ENCODE measurements at places on chromosomes 2 and 18.

GRCh38 chr2:148967056-148967455, 71.4 kb upstream of the LYPD6B start:
- no peak for DNase-seq

DNA sequence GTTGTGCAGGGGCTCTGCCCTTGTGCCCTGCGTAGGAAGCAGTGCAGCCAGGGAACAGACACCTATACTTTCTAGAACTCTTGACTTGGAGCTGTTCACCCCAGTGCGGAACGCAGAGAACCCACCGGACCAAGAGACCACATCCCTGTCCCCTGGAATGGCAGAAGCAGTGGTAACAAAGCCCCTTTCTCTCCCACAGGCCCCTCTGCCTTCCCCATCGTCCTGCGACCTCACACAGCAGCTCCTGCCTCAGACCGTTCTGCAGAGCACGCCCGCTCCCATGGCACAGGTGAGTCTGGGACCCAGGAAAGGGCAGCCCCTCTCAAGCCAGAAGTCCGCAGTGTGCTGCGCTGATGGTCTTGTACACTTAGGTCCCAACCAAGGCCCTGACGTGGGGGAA, 24.6 kb upstream of the RPL31 start:
- no peak for DNase-seq

- DNase-seq, result peak; percentile 22
Measured at GRCh38 chr2:14137643-14138042, 494.9 kb upstream of the LRATD1 start.

GRCh38 chr2:109242654-109243331, 113.8 kb downstream of the SH3RF3 start:
- DNase-seq, result no peak

- DNase-seq, result no peak
Measured at GRCh38 chr2:191931329-191931728, 84.4 kb upstream of the CAVIN2 start.

- no peak for DNase-seq
Measured at GRCh38 chr2:31058096-31059035, 79.9 kb downstream of the GALNT14 start.

DNA sequence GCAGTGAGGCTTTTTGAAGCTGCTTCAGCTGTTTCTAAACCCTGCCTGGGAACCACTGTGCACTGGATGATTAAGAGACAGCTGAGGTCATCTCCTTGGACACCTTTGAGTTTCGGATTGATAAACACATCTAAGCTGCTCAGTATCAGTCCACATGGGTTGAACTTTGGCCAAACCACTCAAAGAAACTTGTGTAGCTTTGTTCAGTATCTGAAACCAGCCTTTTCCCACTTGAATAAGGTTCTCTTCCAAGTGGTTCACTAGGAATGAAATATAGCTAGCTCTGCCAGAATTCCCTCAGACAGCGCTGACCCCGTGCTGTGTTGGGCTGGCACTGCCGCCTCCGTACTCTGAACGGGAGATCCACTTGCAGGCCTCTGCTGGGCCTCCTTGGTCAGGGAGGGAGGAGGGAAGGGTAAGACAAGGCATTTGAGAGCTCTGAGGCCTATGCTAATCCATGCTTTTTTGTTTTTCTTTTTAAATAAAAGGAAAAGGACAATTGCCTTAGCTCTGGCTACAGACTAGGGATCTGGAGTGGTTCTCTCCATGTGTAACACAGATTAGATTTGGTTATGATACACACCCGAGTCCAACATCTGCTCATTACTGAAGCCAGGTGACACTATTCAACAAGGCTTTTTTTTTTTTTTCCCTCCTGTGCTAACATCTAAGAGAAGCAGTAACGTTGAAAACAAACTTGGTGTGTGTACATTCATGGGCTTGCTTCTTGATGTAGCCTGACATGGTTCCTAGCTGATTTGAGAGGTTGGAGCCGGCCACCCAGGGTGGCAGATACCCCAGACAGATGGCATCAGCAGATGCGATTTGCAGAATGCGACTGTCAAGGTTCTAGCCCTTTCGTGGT, 67.7 kb downstream of the NCK2 start:
- DNase-seq, result no peak

GRCh38 chr2:45741161-45741850, 89.8 kb downstream of the PRKCE start:
- DNase-seq, result no peak

DNA sequence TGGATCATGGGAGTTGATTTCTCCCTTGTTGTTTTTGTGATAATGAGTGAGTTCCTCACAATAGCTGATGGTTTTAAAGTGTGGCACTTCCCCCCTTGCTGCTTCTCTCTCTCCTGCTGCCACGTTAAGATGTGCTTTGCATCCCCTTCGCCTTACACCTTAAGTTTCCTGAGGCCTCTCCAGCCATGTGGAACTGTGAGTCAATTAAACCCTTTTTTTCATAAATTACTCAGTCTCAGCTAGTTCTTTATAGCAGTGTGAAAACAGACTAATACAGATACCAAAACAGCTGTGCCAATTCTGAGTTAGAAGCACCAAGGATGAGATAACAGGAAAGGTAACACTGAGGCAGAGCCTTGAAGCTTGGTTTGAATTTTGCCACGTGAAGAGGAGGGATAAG, 44.7 kb downstream of the ITSN2 start:
- DNase-seq, result no peak

- DNase-seq, result no peak
Measured at GRCh38 chr18:77031662-77032061, 100.9 kb downstream of the MBP start.

DNA sequence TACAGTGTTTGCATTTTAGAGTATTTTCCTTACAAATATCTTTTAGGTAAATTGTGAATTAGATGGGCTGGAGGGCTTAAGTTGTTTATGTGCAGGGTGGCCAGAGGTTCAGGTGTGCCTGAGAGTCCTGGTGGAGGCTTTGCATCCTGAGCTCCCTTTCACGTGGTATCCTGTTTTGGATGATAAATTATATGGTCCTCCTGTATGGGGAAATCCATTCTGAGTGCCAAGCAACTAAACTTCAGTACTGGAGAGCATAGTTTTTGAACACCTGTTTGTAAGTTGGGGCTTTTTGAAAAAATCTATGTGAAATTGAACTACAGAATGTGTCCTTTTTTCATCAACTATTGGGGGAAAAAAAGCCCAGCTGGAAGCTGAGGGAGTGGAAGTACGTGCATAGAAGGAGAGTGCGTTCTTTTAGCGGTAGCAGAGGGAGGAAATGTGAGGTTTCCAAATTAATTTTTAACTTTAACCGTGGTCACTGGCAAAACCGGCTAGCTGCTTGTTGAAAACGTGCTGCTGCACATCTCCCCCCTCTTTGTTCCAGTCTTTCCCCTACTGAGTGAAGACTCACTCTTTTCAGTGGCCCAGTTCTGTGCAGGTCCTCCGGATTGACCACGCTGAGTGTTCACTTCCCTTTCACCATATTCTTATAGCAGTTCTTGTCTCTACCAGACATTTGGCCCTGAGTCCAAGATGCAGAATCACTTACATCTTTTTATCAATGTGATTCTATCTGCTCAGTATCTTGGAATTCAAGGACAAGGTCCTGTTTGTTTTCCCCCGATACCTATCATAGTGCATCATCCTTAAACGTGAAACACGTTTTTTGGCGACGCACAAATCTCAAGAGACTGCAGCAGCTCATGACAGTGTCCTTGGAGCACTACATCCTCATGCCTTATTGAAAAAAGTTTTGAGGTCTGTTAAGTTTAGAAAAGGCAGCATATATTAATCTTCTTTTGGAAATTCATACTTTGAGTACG, 15.3 kb downstream of the CNOT11 start:
- no peak for DNase-seq

DNA sequence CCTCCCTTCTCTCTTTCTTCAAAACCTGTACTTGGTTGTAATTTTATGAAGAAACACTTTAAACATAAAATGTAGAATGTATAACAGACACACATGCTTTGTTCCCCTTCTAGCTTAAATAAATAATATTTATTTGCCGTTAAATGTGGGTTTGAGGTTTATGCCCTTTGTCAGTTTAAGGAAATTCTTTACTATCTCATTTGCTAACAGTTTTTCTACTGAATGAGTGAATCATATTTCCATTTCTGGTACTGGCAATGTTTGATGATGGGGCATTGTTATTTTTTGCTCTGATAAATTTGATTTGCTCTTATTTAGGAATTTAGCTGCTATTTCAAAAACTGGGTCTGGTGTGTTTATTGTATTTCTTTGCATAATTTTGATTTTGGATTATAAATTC, 555.6 kb downstream of the CCDC85A start:
- DNase-seq, result no peak

GRCh38 chr2:98751748-98752147, 20.8 kb upstream of the MGAT4A start:
- DNase-seq, result no peak

DNA sequence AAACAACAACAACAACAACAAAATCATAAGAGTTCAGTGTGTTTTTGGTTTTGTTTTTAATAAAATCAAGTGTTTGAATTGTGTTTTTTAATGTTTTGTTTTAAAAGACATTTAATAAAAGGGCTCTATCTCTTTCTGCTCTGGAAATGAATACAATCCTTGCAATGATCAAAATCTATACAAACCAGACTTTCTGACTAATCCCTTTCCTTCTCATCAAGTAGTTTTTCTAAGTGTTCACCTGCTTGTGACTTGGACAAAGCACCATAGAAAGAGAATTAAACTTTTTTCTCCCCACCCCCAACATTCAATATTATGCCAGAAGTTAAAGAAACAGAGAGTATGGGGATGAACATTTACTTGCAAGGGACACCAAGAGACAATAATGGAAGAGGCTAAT, 61.4 kb downstream of the KCTD18 start:
- DNase-seq, result no peak

DNA sequence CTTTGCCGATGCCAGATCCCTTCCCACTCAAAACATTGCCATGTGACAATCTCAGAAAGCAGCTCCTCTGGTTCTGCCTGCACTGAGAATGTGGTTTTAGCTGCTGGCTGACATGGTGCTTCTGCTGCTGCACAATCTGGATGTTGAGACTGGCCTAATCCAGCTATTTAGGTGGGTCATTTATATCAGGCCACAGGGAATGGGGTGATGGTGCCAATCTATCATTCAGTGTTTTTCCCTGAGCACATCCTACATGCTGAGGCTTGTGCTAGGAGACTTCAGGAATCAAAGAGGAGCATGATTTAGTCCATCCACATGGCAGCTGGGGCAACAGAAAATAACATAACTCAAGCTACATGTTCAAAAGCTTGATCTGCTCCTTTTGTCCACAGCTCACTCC, 144.7 kb downstream of the CYRIA start:
- no peak for DNase-seq

- DNase-seq, result no peak
Measured at GRCh38 chr2:1796232-1796930, 52.1 kb upstream of the PXDN start.

GRCh38 chr18:23099621-23100020, 35.7 kb upstream of the CABLES1 start:
- no peak for DNase-seq

- DNase-seq, result no peak
Measured at GRCh38 chr2:66127656-66128055, 307.3 kb upstream of the MEIS1 start.

DNA sequence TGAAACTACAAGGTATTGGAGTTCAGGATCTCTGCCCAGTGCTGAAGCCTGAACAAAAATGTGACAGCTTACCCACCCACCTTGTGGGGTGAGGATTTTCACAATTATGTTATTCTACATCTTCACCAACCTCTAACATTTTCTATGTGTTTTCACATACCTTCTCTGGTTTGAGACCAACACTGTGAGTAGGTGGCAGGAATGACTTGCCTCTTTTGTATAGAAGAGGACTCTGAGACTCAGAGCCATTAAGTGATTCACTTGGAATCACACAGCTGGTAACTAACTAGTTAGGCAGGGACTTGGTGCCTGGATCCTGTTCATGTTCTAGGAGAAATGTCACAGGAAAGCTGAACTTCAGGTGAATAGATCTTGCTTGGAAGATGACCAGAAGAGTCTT, 14.8 kb upstream of the SRBD1 start:
- no peak for DNase-seq

DNA sequence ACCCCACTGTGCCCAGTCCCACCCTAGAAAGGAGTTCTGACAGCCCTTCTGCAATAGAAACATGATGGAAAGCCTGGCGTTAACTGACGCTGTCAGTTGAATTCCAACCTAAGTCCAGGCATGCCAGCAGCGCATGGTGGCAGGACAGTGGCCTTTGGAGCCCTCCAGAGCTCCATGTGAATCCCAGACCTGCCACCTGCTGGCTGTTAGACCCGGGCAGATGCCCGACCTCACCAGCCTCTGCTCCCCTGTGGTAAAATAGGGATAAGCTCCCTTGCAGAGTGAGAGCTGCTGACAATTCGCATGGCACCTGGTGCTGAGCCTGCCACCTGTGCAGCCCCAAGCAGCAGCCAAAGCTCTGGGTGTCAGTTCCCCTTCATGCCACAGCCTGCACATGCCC, 138.6 kb downstream of the LOXHD1 start:
- DNase-seq, result no peak

DNA sequence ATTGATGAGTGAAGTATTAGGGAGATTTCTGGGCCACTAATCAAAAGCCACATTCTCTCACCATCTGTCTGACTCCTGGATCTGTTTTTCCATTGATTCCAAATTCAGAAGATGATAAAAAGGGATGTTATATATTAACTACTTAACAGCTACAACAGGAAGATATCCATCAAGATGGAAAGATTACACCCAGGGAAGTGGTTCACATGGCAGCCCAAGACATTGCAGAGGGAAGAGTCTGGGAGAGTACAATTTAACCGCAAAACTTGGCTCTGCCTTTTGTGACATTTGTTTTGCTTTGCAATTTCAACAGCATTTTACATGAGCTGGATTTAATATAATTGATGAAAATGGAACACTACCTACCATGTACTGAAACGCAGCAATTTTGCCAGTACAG, 22.5 kb upstream of the TCF4 start:
- DNase-seq, result no peak

- no peak for DNase-seq
Measured at GRCh38 chr18:49628119-49628518, 66.3 kb downstream of the LIPG start.

DNA sequence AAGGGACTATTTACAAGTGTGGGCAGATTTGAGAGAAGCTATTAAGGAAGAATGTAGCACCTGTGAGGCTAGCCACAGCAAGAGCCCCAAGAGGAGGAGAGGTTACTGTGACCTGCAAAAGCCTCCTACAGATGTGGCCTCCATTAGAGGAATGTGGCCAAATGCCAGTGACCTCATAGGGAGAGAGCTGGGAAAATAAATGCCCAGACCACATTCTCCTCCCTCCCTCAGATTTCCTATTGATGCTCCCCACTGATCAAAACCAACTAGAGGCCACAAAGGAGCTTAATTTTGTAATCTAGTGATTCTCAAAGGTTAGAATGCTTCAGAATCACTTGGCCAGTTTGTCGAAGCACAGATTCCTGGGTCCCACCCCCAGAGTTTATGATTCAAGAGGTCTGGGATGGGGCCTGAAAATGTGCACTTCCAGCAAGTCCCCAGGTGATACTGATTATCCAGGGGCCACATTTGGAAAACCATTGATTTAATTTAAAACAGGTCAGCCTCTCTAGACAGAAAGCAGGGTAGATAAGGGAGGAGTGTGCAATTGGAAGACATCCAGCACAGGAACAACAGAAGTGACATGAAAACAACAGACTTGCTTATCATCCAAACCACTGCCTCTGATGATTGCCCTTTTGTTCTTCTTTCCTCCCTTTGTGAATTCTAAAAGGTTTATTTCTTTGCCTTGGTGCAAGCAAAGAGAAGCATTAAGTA, 61.2 kb upstream of the RBBP8 start:
- no peak for DNase-seq

- no peak for DNase-seq
Measured at GRCh38 chr2:218383892-218384519, 1.9 kb downstream of the SLC11A1 start.

- no peak for DNase-seq
Measured at GRCh38 chr2:213834331-213834730, 550.1 kb downstream of the SPAG16 start.
